NCI-H187 (cell line): ENCODE measurements at places on chromosomes 2 and 18.

- no peak for DNase-seq
Measured at GRCh38 chr18:7367336-7367735, 136.4 kb downstream of the LRRC30 start.

DNA sequence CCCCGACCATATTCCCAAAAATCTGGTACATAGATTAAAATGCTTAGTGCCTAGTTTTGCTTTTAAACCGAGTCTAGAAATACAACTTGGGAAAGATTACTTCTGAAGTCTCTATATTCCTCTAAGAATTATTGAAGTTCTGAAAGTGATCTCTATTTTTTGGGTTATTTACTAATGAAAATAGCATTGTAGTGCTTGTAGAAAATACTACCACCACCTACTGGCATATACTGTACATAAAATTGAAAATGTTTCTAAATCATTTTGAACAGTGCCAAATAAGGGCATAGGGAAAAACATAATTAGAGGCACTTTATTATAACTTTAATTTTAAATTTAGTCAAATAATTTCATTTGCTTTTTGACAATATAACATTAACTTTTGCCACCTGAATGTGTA lies 1399.6 kb upstream of the ZEB2 start:
- no peak for DNase-seq

DNA sequence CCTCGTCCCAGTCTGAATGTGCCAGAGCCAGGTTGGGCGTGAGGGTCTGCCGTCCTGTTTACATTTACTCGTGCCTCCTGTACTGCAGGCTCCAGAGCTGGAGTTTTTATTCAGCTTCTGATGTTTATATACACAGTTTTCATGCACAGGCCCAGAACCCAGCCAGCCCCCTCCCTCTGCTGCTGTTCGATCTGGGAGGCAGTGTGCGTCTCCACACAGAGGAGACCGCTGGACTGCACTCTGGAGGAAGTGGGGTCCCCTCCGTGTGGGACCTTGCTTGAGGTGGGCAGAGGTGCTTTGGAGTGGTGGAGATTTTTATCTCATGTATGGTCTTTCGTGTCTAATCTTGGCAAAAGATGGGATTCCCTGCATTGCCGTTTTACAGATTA lies 90.6 kb downstream of the GLI2 start:
- no peak for DNase-seq

DNA sequence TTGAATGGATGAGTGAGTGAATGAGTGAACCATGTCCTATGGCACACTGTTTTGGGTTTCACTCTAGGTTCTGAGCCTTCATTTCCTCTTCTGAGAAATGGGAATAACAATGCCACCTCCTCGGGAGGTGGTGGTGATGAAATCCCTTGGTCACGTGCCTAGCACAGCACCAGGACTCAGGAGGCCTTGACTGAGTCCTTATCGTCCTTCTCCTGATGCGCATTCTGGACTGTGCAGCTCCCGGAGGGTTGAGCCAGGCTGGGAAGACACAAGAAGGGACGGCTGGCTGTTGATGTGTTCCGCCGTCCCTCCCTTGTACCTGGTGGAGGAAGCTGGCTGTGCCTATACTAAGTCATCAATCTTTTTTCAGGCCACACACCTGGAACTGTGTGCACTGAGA lies 437.3 kb downstream of the ZNF521 start:
- DNase-seq, result no peak

- DNase-seq, result no peak
Measured at GRCh38 chr2:105544591-105545377, 145.9 kb upstream of the FHL2 start.

GRCh38 chr2:126883666-126884040 lies 15.0 kb upstream of the TEX51 start:
- no peak for DNase-seq

- DNase-seq, result no peak
Measured at GRCh38 chr18:49707599-49707998, 105.7 kb downstream of the ACAA2 start.

DNA sequence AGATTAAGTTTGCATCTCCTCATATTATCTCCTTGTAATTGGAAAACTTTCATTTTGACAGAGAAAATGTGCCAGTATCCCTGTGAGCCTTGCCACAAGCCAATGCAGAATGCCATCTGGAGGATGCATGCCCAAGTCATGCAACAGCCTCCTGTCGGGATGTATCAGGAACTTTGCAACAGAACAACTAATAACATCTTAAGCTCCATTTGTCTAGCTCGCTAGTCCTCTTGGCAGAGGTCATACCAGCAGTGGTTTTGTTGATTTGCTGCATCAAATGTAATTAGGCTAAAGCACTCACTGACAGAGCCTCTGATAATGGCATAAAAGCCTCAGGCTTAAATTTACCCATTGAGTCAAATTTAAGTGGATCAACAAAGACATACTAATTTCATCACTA lies 125.8 kb downstream of the UBE2E3 start:
- DNase-seq, result no peak

DNA sequence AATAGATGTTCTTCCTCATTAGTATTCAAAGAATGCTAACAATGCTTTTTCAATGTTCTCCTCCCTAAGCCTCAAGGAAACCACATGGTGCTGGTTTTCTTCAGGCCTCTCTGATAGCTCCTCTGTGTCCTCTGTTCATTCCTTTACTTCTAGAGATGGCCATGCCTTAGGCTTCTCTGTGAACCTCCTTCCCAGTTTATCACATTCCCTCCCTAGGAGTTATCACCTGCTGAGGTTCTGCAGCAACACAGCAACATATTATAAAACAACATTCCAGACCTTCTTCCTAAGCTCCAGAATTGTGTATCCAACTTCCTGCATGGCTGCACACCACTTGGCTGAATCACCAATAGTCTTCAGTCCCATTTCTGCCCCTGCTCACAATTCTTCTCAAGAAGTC lies 325.5 kb downstream of the IRS1 start:
- no peak for DNase-seq

DNA sequence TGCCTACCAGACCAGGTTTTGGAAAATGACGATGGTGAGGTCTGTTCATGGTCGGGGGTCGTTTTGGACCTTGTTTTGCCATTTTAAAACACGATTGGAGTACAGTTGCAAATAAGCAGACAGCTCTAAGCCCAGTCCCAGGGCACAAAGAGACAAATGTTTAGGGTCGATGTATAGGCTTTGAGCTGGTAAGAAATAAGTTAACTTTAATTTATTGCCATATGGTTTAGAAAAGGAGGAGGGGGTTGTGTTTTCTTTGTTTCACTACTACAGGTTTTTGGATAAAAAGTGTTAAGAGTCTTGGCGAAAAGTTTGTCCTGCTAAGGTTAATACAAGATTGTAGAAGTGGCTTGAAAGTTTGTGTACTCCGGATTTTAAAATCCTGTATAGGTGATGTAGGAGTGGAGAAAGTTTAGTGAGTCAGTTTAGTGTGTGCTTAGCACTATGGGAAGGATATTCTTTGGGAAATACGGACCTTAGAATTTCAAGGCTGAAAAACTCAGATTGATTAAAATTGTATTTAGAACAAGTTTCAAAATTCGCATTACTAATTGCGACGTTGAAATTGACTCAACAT lies 1.3 kb downstream of the KCMF1 start:
- no peak for DNase-seq

GRCh38 chr18:77074431-77074830 lies 58.2 kb downstream of the MBP start:
- DNase-seq, result no peak

GRCh38 chr2:71129902-71130151 lies 202 bp downstream of the MCEE start:
- DNase-seq, result no peak

DNA sequence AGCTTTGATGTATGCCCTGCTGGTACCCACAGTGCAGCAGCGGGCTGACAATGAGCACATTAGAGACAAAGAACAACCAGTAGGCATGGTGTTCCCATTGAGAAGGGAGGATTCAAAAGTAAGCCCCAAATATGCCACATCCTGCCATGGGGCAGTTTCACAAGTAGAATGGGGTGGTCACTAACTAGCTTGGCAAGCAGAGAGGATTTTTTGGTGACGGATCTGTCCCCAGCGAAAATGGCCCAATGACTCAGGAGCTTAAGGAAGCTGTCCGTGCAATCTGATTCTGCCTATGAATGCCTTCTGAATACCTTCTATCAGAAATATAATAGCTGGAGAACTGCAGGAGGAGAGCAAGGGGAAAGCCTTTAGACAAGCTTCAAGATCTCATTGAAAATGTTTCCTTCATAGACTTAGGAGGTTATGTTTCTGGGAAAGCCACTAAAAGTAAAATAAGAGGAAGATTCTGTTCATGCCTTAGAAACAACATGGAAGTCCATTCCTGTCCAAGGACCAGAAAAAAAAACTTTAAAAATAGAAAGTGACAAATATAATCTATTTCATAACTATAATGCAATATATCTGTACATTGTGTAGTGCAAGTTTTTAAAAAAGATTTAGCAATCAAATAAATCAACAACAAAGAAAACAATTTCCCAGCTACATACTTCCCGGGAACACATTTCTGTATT lies 117.5 kb upstream of the SLC14A2 start:
- DNase-seq, result no peak

DNA sequence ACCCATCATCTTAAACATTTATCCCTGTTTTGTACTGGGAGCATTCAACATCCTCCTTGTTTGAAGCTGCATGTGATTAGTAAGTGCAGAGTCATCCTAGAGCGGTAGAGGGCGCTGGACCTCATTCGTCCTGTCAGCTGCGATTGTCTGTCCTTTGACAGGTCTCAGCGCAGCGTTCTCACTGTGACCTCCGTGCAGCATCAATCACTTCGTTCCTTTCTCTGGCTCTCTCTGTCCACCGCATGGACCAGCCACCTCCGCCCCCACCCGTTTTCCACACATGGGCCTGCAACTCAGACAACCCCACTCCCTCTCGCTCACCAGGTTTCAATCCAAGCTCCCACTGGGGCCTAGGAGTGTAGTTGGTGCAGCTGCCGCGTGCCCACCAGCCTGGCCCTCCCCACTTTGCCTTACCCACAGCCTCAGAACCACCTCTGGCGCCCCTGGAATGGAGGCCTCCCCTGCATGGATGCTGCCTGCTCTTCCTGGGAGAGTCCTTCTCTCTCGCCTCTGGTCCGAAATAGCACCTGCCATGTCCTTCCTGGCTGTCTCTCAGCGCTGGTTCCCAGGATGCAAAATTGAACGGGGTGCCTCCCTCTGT lies 90.5 kb downstream of the NDUFA10 start:
- no peak for DNase-seq

GRCh38 chr2:48356701-48357325 lies 173.1 kb upstream of the STON1 start:
- DNase-seq, result no peak

DNA sequence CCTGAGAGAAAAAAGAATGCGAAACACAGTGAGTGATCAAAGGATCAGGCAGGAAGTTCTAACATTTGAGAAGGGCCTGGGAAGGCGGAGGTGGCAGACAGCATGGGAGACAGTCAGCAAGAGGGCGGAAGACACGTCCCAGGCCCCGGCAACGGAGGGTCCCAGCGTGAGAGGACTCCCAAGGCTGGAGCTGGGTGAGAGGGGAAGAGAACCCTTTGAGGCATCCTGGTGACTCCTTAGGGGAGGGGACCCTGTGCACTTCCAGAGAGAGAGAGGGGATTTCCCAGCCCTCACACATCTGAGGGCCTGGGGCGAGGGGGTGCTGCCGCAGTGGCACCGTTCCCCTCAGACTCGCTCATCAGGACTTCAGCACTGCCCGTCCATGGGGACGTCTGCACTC lies 133.4 kb downstream of the RTP5 start:
- no peak for DNase-seq

DNA sequence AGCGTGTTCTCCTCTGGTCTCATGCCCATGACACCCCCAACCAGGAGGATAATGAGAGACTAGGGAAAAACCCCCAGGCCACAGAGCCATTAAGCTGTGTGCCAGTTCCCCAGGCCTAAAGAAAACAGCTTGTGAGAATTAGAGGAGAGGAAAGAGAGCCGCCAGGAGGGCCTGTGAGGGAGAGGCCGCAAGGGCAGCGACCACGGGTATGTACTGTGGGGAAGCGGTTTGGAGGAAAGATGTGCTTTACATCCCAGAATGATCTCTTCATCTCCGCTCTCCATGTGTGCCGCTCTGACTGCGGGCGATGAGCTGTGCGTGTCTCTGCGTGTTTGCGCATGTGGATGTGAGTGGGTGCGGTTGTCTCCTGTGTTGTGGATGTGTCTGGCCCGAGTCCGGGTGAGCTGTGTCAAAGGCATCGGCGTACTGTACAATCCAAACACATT lies 82.9 kb downstream of the DYSF start:
- no peak for DNase-seq

DNA sequence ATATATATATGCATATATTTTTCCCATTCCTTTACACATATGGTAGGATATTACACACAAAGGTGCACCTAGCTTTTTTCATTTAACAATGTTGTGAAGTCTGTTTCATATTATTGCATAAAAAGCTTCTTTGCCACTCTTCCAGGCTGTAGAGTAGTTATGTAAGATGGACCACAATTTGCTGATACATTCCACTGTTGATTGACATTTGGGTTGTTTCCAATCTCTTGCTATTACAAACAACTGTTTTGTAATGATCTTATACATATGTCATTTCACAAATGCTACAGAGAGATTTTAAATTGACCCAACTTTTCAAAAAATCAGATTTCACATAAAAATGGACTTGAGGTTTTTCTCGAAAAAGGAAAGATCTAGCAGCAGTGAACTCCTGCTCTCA lies 301.4 kb downstream of the CDCA7 start:
- no peak for DNase-seq

- DNase-seq, result no peak
Measured at GRCh38 chr2:223121283-223121682, 69.3 kb downstream of the KCNE4 start.

DNA sequence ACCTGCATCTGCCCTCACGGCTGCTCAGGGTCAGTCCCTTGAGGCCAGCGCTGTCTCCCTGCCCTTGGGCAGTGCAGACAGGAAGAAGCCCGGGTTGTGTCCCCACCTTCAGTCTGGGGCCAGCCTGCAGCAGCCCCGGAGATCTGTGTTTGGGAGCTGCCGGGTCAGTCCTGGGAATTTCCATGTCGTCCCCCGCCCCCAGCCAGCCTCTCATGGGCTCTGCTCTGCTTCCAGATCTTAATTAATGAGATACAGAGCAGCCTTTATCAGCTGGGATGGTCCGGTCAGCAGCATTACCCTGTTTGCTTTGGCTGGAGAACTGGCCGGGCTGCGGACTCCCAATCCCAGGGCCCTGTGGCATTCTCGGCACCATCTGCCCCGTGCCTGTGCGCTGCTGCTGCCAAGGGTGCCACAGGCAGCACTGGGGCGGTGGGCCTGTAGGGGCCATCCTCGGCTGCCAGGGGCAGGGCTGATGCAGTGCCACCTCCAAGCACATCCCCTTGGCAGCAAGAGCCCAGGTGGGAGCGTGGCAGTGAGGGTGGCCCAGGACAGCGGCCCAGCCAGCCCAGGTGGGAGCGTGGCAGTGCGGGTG lies 2.4 kb downstream of the BOK start:
- no peak for DNase-seq

GRCh38 chr2:181805228-181806038 lies 86.1 kb upstream of the ITPRID2 start:
- DNase-seq, result no peak

GRCh38 chr18:58484989-58485981 lies 143.6 kb downstream of the ALPK2 start:
- DNase-seq, result no peak

DNA sequence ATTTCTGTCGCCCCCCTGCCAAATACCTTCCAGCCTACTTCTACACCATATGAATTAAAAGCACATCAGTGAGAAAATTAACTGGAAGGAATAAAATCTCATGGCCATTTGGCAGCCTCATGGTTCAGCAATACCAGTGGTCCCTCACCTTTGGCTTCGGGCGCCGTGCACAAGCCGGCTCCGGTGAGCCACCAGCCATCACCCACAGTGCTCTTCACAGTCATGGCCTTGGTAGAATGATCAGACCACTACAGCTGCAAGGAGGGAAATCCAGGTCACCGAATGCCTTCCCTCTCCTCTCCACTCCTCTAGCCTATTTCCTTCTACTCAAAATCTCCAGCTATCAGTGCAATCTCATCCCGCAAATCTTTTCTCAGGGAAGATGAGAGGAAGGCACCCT lies 239.1 kb downstream of the C1D start:
- DNase-seq, result no peak
